Osteoblast (primary cell): ENCODE measurements at places on chromosomes 1 and 21. TPM values are rescaled to one million over a fixed set of nuclear protein-coding genes. Genes with fewer than 3 reads are reported as not detected.

The LYPD8 gene
- total RNA-seq: not detected in 2 replicates

The ASTN1 gene
- total RNA-seq: under 0.01 TPM in 1 of 2 replicates, not detected in the other

The RABGAP1L gene
- 30.0 and 34.5 TPM in 2 replicates for total RNA-seq

The TMEM183A gene
- total RNA-seq: 116 and 118 TPM in 2 replicates

The OR4F29 gene
- under 0.01 and 0.29 TPM in 2 replicates for total RNA-seq

The C8B gene
- total RNA-seq: not detected in 2 replicates

GRCh38 chr1:226708967-226709396, 30.1 kb downstream of the ITPKB start:
- no peak overlapping the region for H3K27ac ChIP-seq
- H3K4me3 ChIP-seq: no peak overlapping the region
- no peak for DNase-seq
- H3K4me1 ChIP-seq: peaks cover 5% of the 10 kb centered on the region
- H3K27me3 ChIP-seq: no peaks in the 10 kb centered on the region

DNA sequence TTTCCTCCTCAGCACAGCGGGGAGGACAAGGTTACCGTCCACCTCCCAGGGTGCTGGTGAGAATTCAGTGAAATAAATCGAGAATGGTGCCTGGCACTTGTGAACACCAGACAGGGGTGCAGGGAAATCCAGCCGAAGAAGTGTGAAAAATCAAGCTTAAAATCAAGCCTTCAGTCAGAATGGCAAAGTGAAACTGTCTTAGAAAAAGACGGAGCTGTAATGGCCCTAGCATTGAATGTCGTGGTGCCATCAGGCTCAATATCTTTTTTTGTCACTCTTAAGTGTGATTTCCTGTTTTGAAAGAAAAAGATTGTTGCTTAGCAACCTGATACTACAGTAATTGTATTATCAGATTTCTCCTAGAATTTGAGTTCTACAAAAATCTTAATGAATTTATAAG, 22.1 kb downstream of the EDARADD start:
- H3K27ac ChIP-seq: no peak overlapping the region
- no peaks in the 10 kb centered on the region for H3K4me1 ChIP-seq
- H3K27me3 ChIP-seq: no peaks in the 10 kb centered on the region
- DNase-seq: no peak

DNA sequence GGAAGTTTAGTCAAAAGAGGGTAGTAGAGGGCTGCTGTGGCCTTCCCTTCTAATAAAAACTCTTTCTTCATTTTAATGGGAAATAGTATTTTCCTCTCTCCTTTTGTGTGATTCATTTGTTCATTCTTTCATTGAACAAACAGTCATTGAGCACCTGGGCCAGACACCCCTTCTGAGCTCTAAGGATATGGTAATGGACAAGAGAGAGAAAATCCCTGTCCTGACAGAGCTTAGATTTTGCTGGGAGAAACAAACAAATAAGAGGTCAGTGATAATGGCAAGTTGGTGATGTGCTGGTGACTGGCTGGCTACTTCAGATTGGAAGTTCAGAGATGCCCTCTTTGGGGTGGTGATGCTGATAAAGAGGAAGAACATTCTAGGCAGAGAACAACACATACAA, 59.3 kb downstream of the CDC14A start:
- no peaks in the 10 kb centered on the region for H3K36me3 ChIP-seq
- no peak overlapping the region for H3K4me3 ChIP-seq
- H3K4me1 ChIP-seq: no peaks in the 10 kb centered on the region
- no peak for DNase-seq
- no peaks in the 10 kb centered on the region for H3K27me3 ChIP-seq

- peaks cover 36% of the 10 kb centered on the region for H3K4me1 ChIP-seq
- H3K36me3 ChIP-seq: no peaks in the 10 kb centered on the region
- no peak for DNase-seq
- H3K27me3 ChIP-seq: no peaks in the 10 kb centered on the region
- no peak overlapping the region for H3K4me3 ChIP-seq
These were observed 26.8 kb downstream of the S100A6 start for GRCh38 chr1:153509036-153509435.

DNA sequence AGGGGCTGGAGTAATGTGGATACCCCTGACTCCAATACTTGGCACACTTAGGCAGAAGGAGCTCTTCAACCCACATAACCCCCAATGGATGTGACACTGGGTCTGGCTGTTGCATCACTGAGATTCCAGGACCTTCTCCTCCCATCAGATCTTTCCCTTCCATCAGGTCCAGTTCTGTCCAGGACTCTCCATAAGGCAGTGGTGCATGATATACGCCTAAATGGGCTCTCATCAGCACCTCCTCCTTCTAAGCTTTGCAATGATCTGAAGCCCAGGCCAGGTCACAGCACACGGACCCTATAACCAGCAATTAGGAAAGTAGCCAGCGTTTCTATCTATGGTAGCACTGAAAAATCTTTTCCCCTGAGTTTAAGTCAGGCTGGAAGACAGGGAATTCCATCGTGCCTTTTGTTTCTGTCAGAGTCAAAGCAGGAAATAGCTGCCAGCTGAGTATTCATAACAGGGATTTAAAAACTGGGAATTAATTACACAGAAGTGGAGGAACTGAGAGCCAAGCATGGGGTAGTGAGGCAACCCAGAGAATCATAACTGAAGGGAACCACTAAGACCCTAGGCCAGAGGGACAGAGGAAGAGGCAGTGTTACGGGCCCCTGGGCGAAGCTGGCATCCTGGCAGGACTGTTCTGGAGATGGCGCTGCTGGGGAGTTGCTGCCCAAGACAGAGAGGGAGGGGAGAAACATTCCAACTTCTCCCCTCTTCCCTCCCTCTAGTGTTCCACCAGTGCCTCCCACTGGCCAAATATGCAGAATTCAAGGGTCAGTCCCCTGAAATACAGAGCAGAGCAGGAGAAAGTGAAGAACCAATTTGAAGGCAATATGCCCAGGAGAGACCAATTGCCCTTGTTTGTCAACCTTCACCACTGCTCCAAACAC, 37.5 kb upstream of the HOOK1 start:
- no peaks in the 10 kb centered on the region for H3K36me3 ChIP-seq
- H3K4me1 ChIP-seq: peaks cover 11% of the 10 kb centered on the region
- DNase-seq: peak; percentile 32
- no peak overlapping the region for H3K4me3 ChIP-seq
- H3K27ac ChIP-seq: peak overlapping the region; percentile 9
- no peaks in the 10 kb centered on the region for H3K27me3 ChIP-seq

DNA sequence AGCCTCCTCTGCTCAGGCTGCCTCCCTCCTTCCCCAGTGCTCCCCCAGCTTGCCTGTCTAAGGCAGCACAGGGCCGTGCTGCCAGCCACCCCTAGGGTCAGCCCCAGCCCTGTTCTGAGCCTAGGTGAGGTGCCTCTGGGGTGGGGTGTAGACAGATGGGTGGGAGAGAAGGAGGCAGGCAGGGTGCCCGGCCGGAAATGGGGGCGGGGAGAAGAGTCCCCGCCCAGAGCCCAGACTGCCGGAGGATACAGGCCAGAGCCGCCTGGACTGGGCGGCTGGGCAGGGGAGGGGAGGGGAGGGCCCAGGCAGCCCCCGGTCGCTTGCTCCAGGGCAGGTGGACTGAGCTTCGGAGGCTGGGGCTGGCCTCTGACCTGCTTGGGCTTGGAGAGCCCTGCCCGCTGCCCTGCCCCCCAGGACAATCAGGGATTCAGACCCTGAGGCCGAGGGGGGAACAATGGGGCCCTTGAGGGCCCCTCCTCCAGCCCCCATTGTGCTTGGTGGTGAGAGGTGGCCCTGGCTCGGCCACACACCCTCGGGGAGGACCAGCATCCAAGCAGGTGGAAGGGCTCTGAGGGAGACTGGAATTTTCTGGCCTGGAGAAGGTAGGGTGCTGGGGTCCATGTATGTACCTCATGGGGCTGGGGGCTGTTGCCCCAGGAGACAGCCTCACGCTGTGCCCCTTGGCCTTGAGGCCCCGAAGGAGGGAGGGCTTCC, at the start of gene GJC2:
Gene GJC2, plus strand, starts transcription at position 525 of the 714 bp plus-strand sequence. CDS start 7,829 bp downstream, outside the sequence.
- peak within 1 kb of the TSS; percentile 37 for H3K27ac ChIP-seq
- no peak within 1 kb of the TSS for H3K4me3 ChIP-seq
- peaks cover 4% of the 10 kb centered on the region for H3K36me3 ChIP-seq
- H3K27me3 ChIP-seq: no peaks in the 10 kb centered on the region
- H3K4me1 ChIP-seq: peaks cover 19% of the 10 kb centered on the region

GRCh38 chr1:2025491-2025981, 6.4 kb downstream of the GABRD start:
- DNase-seq: no peak
- no peaks in the 10 kb centered on the region for H3K4me1 ChIP-seq
- H3K36me3 ChIP-seq: no peaks in the 10 kb centered on the region
- no peak overlapping the region for H3K4me3 ChIP-seq
- H3K27me3 ChIP-seq: peaks cover 25% of the 10 kb centered on the region

GRCh38 chr1:171142416-171143385, 42.4 kb upstream of the FMO2 start:
- peak overlapping the region; percentile 4 for H3K4me3 ChIP-seq
- peaks cover 20% of the 10 kb centered on the region for H3K4me1 ChIP-seq
- peak overlapping the region; percentile 68 for H3K27ac ChIP-seq
- no peaks in the 10 kb centered on the region for H3K36me3 ChIP-seq
- H3K27me3 ChIP-seq: no peaks in the 10 kb centered on the region
- DNase-seq: peak; percentile 76

DNA sequence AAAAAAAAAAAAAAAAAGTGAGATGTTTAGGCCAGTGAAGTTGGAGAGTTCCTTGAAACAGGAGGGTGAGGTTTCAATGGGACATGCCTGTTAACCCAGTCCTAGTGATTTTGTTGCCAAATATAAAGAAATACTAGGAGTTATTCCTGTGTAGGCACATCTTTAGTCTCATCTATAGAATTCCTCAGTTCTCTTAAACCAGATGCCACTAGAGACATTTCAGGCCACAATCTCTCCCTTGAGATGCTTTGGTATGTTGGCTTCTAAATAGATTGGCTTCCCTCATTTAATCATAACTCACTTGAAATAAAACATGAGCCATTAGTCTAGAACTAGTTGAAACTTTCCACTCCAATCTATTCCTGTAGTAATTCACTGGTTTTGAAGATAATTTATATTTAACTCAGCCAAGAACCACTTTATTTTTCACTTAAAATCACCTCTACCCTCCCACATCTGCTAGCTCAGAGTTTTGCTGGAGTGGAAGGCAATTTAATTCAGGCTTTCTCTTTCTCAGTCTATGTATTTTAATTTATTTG, 29.8 kb downstream of the GPR137B start:
- H3K4me1 ChIP-seq: peaks cover 3% of the 10 kb centered on the region
- H3K36me3 ChIP-seq: no peaks in the 10 kb centered on the region
- no peak overlapping the region for H3K27ac ChIP-seq
- no peak overlapping the region for H3K4me3 ChIP-seq
- peak; percentile 73 for DNase-seq

GRCh38 chr1:2554621-2555387, 1.4 kb upstream of the TNFRSF14 start:
- peaks cover 6% of the 10 kb centered on the region for H3K4me1 ChIP-seq
- peak; percentile 93 for DNase-seq
- no peak overlapping the region for H3K27ac ChIP-seq

GRCh38 chr1:11875094-11875493, 16.3 kb upstream of the NPPB start:
- no peaks in the 10 kb centered on the region for H3K4me1 ChIP-seq
- no peak overlapping the region for H3K4me3 ChIP-seq
- H3K36me3 ChIP-seq: no peaks in the 10 kb centered on the region
- peaks cover 10% of the 10 kb centered on the region for H3K27me3 ChIP-seq

DNA sequence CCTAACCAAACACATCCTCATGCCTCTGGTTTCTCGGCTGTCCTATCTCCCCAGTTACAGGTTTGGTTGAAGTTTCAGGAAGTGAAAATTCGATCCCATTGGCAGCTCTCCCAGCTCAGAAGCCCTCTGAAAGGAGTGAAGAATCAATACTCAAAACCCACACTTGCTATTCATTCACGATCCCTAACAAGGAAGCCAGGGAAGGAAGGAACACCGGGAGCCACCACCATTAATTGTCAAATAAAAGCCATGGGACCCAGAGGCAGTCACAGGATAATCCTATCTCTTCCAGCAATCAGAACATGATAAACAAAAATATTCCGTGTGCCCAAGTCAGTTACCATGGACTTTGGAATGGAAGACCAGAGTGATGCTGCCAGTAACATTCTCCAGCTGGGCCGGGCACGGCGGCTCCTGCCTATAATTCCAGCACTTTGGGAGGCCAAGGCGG, 7.0 kb downstream of the TMPRSS2 start:
- no peak for DNase-seq
- no peak overlapping the region for H3K27ac ChIP-seq
- H3K4me3 ChIP-seq: no peak overlapping the region
- no peaks in the 10 kb centered on the region for H3K4me1 ChIP-seq

GRCh38 chr1:112686835-112687234, 12.4 kb downstream of the MOV10 start:
- no peak overlapping the region for H3K4me3 ChIP-seq
- H3K4me1 ChIP-seq: peaks cover 8% of the 10 kb centered on the region
- H3K36me3 ChIP-seq: peaks cover 27% of the 10 kb centered on the region
- H3K27ac ChIP-seq: no peak overlapping the region

DNA sequence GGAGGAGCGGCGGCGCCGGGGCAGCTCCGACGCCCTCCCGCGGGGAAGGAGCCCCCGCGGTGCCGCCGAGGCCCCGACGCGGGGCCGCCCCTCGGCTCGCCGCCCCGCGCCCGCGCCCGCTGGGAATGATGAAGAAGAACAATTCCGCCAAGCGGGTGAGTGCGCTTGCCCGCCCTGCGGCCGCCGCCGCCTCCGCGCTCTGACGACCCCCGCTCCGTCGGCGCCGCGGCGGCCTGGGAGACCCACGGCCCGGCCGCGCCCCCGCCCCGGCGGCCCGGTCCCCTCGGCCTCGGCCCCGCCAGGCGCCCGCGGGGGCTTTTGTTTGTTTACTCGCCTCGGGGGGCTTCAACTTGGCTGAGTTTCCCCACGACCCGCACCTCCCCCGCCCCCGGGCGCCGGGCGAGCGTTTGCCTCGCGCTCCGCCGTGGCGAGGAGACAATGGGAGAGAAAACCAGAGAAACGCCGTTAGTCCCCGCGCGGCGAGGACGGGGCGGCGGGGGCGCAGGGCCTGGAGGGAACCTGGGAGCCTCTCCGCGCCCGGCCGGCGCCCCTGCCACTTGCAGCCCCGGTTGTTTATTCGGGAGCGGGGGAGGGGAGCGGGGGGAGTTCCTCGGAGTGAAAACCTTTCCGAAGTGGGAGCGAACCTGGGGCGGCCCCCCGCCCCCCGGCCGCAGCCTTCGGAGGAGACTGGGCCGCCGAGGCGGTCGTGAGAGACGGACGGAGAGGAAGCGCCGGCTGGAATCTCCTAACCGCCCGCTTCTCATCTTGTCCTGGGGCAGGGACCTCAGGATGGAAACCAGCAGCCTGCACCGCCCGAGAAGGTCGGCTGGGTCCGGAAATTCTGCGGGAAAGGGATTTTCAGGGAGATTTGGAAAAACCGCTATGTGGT, 661 bp downstream of the PLEKHO1 start:
- peak overlapping the region; percentile 82 for H3K4me3 ChIP-seq
- peak; percentile 91 for DNase-seq
- peaks cover 31% of the 10 kb centered on the region for H3K36me3 ChIP-seq
- H3K27ac ChIP-seq: peak overlapping the region; percentile 85
- peaks cover 33% of the 10 kb centered on the region for H3K4me1 ChIP-seq
- no peaks in the 10 kb centered on the region for H3K27me3 ChIP-seq

DNA sequence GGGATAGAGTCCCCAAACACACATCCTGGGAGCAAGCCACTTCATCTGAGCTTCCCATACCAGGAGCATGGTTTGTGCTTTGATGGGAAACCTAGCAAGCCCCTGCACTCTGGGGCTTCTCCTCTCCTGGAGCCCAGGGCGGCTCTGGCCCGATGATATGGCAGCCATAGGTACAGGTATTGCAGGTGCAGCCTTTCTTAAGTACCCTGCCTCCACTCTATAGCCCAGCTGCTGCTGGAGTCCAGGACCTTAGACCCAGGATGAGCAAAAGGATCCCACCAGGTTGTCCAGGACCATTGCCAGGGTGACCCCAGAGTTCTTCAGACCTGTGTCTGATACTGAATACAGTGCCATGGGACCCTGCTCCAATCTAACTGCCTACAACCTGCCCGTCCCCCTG, 4.2 kb downstream of the C1orf226 start:
- no peaks in the 10 kb centered on the region for H3K36me3 ChIP-seq
- peaks cover 30% of the 10 kb centered on the region for H3K27me3 ChIP-seq
- no peak overlapping the region for H3K27ac ChIP-seq
- no peaks in the 10 kb centered on the region for H3K4me1 ChIP-seq
- H3K4me3 ChIP-seq: no peak overlapping the region
